ENCODE measurements at places on chromosomes 12 and 14.

GRCh38 chr14:86640288-86640687 lies 1110.3 kb downstream of the FLRT2 start:
- DNase-seq = no peak

- no peak for DNase-seq
Measured at GRCh38 chr12:123122626-123123025, 28.3 kb downstream of the PITPNM2 start.

- no peak for DNase-seq
Measured at GRCh38 chr14:67457782-67458181, 30.7 kb downstream of the TMEM229B start.

DNA sequence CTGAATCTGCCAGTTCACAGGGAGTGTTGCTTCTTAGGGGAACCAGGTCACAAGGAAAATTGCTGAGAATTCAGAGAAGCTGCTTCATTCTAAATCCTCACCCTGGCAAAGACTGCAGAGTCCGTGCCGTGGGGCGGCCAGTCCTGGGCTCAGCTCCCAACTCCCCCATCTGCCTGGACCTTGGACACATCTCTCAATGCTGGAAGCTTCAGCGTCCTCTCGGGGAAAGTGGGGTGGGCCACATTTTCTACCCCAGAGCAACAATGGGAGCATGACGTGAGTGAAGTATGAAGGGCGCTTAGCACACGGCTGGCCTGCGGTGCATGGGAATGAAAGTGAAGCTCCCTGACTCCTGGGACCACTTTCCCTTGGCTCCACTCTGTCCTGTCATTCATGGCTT lies 31.2 kb downstream of the HVCN1 start:
- DNase-seq = no peak

GRCh38 chr12:122001466-122002209 lies 20.0 kb upstream of the BCL7A start:
- DNase-seq = no peak

- DNase-seq = no peak
Measured at GRCh38 chr12:54387114-54387467, 2.6 kb upstream of the ZNF385A start.

DNA sequence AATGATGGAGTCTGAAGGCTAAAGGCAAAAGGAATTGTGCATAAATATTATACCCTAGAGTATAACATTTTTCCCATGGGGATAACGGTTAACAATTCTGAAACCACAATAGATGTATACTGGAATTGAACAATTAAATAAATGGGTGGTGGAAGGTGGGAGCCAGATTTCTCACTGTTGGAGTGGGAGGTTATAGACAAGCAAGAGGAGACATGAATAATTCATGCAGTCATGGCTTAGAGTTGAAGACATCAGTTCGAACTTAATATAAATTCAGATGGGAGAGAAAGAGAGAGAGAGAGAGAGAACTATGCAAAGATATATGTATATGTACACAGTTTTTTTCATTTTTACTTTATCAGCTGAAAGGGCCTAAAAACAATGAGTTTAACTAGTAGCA lies 523.9 kb downstream of the FOXG1 start:
- no peak for DNase-seq

DNA sequence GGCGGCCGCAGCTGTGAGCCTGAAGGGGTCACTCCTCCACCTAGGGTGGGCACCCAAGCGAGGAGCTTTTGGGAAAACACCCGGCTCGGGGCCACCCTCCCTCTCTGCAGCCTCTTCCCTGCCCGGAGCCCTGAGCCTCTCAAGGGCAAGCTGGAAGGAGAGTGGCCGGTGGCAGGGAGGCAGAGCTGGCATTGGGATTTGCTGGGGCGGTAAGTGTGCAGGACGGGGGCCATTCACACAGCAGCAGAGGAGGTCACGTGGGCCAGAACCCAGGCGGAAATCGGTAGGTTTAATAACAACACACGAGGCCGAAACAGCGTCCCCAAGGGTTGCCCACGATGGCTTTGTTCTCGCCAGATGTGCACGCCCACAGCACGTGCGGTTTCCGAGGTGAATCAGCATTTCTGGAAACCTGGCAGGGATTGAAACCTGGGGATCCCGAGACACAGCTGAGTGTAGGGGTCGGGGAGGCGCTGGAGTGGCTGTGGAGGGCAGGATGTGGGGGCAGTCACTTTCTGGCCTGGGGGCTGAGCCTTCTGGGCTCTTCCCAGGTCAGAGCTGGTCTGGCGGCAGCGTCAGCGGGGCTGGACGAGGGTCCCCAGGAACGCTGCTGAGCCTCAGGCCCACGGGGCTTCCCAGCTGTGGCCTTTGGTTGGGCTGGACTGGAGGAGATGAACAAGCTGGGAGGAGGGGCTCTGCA lies 23.5 kb downstream of the NOC4L start:
- DNase-seq = peak; percentile 39

GRCh38 chr14:105472486-105472991 lies 2.1 kb upstream of the CRIP2 start:
- DNase-seq = no peak

DNA sequence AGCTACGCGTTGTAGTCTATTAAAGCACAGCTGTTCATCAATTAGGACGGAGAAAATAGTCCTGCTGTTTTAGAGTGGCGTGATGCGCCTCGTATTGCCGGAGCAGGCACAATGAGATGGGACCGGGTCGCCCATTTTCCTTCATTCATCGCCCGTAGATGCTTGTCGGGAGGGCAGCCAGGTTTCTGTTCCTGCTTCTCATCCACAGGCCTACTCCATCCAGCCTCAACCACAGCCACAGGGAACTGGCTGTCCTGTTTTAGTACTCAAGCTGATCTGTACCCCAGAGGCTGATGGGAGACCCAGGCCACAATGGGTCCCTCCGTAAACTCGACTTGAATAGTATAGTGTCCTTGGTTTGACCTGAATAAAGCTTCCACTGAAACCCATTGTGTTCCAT lies 264.0 kb downstream of the VRK1 start:
- DNase-seq = no peak

GRCh38 chr12:20475542-20475941 lies 107.2 kb downstream of the PDE3A start:
- no peak for DNase-seq

DNA sequence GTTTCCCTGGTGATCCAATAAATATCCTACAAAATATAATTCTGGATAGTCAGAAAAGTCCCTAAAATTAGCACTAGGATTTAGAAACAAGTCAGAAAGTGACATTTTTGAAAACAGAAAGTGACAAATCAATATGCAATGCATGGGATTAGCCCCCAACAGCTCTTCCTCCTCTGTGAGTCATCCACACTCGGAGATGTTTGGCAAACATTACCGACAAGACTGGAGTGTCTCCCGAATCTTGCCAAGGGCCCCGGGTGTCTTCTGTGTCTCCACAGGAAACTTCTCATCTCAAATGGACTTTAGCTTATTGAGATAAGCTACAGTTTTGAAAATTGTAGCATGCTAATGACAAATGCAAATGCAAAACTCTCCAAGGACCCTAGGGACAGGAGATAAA lies 398.9 kb upstream of the CCDC196 start:
- no peak for DNase-seq

DNA sequence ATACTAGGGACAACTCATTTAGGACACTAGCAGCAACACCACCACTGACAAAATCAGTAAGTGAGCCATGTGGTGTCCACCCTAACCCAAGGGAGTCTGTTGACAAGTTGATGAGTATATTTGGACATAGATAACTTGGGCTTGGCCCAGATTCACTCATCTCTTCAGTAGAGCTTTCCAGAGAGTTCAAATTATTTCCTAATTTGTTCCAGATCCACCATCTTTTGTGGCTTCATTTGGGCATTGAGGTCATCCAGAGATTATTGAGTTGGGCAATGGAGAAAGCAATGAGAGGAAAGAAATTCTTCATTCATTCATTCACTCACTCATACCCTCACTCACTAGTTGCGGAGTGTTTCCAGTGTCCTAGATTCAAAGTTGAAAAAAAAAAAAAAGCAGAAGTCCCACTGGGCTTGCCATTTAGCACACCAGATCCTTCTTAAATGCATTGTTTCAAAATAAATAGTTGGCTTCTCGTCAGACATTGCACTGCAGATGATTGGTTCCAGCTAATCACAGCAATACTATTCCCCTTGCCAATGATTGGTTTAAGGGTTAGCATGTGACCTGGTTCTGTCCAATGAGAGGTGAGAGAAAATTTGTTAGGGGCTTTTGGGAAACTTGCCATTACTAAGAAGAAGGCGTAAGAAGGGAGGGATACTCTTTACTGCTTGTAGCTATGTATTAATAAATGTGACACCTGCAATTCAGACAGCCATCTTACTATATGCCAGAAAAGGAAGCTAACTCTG lies 31.8 kb upstream of the WSCD2 start:
- DNase-seq = no peak

DNA sequence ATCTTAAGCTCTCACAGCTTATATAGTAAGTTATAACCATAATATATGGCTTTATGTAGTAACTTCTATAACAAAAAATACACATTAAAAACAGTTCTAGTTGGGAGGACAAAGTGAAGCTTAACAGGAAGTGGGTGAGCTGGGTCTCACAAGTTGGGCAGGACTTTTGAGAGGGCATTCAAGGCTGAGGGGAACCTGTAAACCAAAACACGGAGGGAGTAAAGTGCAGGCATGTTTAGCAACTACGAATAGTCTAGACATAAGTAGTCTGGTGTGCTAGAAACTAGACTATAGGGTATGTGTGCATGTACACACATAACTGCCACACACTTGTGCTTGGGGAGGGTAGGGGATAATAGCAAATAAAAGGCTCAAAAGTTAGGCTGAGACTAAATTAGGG lies 14.2 kb upstream of the NEK9 start:
- no peak for DNase-seq

DNA sequence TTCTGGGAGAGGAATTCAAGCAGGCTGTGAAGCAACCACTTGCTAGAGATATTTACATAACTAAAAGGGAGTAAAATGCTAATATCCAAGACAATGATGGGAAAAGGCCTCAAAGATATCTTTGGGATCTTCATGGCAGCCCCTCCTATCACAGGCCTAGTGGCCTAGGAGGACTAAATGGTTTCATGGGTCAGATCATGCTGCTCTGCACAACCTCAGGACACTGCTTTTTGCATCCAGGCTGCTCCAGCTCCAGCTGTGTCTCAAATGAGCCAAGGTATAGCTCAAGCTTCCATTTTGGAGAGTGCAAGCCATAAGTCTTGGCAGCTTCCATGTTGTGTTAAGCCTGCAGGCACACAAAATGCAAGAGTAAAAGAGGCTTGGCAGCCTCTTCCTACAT lies 195.6 kb upstream of the SSTR1 start:
- no peak for DNase-seq

DNA sequence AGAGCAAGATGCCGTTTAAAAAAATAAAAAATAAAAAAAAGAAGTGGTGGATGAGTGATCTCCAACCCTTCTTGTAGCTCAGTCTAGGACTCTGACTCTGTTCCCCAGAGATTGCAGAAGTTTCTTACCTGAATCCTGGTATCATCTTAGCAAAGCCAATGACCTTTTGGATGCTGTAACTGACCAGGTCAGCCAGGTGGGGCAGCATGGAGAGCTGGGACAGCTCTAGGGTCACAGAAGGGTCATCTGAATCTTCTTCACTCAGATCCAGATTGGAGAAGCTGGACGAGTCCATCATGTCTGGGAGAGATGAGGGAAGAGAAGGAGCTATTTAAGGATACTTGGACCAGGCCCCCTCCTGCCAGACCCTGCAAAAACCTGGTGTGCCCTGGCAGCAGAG lies 35.8 kb upstream of the HDAC7 start:
- no peak for DNase-seq

DNA sequence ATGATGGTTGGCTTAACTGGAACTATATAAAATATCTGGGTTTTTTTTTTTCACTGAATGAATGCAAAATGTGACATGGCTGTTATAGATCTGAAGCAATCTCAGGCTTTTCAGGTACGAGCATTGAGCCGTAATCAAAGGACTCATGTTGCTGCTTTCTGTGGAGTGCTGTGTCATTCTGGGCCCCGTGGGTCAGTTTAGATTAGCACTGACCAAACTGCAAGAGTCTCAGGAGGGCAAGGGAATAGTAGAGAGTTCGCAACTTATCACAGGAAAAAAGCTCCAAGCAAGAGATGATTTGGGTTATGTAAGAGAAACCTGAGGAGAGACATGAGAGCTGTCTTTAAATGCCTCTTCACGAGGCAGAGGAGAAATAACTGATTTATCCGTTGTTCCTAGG lies 59.1 kb downstream of the UBR7 start:
- DNase-seq = no peak

DNA sequence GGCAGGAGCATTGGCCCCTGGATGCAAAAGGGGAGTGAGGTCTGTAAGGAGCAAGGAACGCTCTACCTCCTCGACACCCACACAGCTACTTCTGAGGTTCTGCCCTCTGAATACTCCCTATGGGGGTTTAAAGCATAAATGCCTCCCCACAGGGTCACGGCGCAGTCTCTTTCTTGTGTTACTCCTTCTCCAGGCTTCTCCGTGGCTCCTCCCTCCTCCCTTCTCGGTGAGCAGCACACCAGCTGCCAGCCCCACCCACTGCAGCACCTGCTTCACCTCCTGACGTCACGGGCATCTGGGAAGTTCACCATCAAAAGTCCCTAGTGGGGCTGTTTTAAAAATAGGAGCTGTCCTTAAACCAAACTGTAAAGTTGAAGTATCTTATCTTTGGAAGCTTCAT lies 67.3 kb downstream of the SPTB start:
- no peak for DNase-seq

- no peak for DNase-seq
Measured at GRCh38 chr14:103393676-103394626, 8.7 kb downstream of the MARK3 start.

DNA sequence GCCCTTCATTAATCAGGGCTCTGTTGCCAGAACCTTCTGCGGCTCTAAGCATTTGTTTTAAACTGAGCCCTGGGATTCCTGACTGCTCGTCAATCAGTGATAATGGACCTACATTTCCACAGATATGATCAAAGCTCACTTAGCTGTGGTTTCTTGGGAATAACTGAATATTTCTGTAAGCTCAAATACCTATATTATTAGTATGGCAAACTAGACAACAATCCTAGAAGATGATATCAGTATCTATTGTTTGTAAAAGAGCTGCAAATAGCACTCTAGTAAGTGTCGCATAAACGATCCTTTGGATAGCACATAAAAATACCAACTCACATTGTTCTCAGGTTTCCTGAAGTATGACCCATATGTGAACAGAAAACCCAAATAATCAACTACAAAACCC lies 150.4 kb downstream of the PPM1H start:
- DNase-seq = no peak

- DNase-seq = no peak
Measured at GRCh38 chr12:83313322-83313721, 626.6 kb downstream of the TMTC2 start.

DNA sequence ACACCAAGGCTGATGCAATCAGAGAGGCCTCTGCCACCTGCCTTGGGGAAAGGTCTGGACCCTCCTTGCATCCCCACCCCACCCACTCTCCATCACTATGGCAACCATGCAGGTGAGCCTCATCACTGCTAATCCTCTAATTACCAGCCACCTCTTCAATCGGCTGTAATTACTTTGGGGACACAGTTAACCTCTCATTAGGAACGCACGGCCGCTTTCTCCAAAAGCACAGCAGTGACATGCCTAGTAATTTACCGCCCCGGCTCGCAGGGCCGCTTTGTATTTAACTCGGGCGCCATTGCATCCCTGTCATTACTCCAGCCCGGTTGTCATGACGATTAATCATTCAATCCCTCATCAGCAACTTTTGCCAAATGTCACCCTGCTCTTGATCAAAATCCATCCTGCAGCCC lies 36.3 kb upstream of the FAM222A start:
- no peak for DNase-seq

GRCh38 chr12:50572287-50572686 lies 67.5 kb downstream of the DIP2B start:
- DNase-seq = no peak
